ENCODE measurements at places on chromosomes 3 and 15.
A peak's percentile ranks its signal among the peaks of the same experiment; 100 is the strongest.

- DNase-seq, result no peak
Measured at GRCh38 chr15:77487469-77487842, 66.8 kb downstream of the HMG20A start.

GRCh38 chr3:98763076-98763475 is at the start of gene ST3GAL6:
ST3GAL6 (plus strand) TSS chr3:98763340; CDS start chr3:98768441, 5,101 bp downstream.
- peak; percentile 35 for DNase-seq

DNA sequence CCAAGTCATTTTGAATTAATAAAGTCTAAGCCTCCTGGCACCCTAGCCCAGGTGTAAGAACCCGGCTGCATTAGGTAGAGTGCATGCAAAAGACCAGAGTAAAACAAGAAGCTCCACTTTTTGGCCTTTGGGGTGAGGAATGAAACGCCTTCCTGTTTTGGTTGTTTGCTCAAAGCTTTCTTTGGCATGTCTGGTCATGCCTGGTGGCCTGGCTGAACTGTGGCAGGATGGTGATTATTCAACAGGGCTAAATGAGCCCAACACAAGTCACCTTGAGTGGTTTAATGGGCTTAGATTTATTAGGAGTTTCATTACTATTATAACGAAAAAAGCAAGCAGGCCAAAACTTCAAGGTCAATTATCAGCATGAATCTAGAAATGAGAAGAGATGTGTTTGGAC is 40.9 kb upstream of the LDHAL6B start:
- no peak for DNase-seq

- DNase-seq, result peak; percentile 73
Measured at GRCh38 chr3:101038880-101039279, 45.7 kb upstream of the ABI3BP start.

- DNase-seq, result no peak
Measured at GRCh38 chr15:35728219-35728940, 182.4 kb upstream of the DPH6 start.

DNA sequence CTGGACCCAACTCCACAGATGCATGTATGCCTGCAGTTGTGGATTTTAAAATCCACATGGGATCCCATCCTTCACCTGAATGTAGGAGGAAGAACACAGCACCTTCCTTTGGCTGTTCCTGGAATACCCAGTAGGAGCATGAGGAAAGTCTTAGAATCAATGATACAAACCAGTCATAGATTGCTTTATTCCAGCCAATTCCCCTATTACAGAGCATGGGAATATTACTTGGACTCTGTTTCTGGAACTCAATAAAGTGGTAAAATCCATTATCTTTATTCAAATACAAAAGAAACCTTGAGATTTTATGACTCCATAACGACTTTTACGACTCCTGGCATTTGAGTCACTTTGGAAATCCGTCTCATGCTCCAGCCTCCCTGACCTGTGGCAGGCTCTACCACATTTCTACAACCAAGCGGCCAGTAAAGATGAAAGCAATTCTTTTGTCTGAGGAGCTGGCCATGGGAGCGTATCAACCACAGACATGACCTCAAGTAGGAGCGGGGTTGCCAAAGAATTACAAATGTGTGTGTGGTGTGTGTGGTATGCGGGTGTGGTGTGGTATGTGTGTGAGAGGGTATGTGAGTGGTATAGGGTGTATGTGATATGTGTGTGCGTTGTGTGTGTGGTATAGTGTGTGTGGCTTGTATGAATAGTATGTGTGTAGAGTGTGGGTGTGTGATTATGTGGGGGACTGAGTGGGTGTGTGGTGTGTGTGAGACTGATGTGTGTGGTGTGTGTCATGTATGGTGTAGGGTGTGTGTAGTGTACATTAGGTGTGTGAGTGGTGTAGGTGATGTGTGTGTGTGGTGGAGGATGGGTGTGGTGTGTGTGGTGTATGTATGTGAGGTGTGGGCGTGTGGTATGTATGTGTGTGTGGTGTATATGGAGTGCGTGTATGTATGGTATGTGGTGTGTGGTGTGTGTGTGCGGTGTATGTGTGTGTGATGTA is 40.0 kb downstream of the ARRDC4 start:
- DNase-seq, result no peak

Measured in fibroblast of upper back skin (primary cell).